ENCODE measurements at places on chromosomes 5 and 9. TPM values are rescaled to one million over a fixed set of nuclear protein-coding genes. Genes with fewer than 3 reads are reported as not detected.
A peak's percentile ranks its signal among the peaks of the same experiment; 100 is the strongest.

DNA sequence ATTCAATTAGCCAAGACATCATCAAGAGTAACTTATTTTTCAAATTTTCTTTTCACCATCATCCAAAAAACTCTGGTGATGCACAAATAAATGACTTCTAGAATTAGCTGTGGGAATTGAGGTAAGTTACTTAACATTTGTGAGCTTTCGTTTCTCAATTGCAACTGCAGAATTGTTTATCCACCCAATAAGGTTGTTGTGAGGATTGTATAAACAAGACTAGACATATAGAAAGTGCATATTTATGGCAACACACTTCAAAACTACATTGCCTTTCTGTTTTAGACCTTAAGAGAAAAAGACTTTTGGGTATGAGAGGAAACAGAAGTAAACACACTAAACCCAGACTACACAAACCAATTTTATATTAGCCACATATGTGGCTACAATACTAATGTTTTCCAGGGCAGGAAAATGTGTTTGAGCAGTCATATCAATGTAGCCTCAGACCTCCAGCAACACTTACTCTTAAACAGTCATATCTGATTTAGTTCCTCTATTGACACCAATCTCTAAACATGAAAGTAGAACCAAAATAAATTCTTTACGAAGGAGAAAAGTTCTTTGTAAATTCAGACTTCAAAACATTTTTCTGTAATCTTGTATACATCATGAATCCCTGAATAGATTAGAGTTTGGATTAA lies 488.0 kb upstream of the CYLC2 start:
- DNase-seq: no peak

- no peak for DNase-seq
Measured at GRCh38 chr5:927172-928015, 34.7 kb downstream of the TRIP13 start.

GRCh38 chr5:14574096-14574495 lies 7.5 kb upstream of the OTULINL start:
- no peak for DNase-seq

- DNase-seq: peak; percentile 46
Measured at GRCh38 chr9:36191290-36191645, 547 bp downstream of the CLTA start.

DNA sequence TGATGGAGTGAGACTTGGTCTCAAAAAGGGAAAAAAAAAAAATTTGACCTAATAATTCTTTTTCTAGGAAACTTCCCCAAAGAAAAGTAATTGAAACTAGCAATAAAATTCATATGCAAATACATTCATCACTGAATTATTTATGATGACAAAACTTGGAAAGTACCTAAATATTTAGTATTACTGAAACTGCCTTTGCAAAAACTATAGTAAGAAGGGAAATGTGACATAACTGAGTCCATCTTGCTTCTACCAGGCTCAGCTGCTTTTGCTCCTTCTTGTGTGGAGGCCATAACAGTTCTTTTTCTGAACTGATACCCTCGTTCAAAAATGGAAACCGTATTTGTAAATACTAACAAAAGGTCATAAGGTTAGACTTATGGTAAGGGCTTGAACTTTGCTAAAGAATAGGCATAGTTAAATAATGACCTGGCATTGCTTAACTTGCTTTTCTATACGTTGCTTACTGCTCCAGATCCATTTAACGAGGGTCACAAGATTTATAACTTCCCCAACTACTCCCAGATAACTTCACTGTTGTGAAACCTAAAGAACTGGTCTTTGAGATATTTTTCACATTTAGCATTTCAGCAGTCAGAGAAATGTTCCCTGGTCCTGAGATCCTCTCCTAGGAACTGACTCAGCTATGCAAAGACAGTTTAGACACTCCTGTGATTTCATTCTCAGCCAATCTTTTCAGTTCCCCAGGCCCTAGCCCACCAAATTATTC lies 68.4 kb downstream of the CFAP95 start:
- DNase-seq: no peak

GRCh38 chr9:78578072-78578471 lies 281.1 kb downstream of the PSAT1 start:
- no peak for DNase-seq

- DNase-seq: no peak
Measured at GRCh38 chr5:74587890-74588289, 52.6 kb downstream of the ENC1 start.

- no peak for DNase-seq
Measured at GRCh38 chr5:58582019-58582802, 664 bp upstream of the RAB3C start.

GRCh38 chr5:159337016-159337955 lies 7.0 kb upstream of the IL12B start:
- no peak for DNase-seq

Gene NINJ1
- polyA plus RNA-seq: 75.4 TPM

Gene NCBP1
- 8.8 TPM for polyA plus RNA-seq

Gene SH3GL2
- 0.12 TPM for polyA plus RNA-seq

All from endothelial cell of umbilical vein (primary cell).